Right ventricle myocardium inferior (tissue), 1 donor: ENCODE measurements at places on chromosomes 2 and 18. TPM values are rescaled to one million over a fixed set of nuclear protein-coding genes. Genes with fewer than 3 reads are reported as not detected.

TFCP2L1 gene
- 0.30 TPM for total RNA-seq

CLEC4F gene
- total RNA-seq, result 0.22 TPM

MALT1 gene
- 11.8 TPM for total RNA-seq

PLA2R1 gene
- 3.4 TPM for total RNA-seq

GRCh38 chr2:237227592-237228280 is 142.0 kb downstream of the COPS8 start:
- no peak for DNase-seq

GRCh38 chr18:28736951-28737350 is 560.0 kb upstream of the CDH2 start:
- no peak for DNase-seq

DNA sequence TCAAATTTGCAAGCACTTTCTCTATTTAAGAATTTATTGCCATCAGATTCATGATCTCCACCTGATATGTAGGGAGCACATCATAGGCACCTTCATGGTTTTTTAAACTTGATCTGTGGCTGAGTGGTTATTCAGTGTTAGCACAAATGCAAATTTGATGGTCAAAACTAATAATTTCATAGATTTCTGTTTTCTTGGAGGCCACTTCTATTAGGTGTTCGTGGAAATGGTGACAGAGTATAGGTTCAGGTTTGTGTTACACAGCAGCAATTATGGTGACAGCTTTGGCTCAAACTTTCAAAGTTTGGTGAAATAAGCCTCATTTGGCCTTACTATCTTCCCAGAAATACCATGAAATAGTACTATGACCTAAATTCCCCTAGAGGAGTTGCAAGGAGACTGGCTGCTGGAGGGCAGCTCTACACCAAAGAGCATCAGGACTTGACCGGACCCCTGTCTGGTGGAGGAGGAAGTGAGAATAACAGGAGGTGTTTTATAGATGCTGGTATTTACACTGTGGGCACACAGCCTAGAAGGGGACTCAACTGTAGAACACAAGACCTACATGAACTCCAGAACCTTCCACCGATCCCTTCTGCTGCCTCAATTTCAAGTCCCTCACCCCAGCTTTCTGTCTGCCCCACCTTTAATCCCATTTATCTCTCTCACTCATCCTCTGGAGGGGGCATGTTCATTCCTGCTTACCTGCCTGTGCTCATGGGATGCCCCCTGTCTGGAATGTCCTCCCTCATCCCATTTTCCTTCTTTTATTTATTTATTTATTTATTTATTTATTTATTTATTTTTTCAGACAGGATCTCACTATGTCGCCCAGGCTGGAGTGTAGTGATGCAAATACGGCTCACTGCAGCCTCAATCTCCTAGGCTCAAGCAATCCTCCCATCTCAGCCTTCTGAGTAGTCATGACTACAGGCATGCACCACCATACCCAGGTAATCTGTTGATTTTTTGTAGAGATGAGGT is 132.9 kb upstream of the SIX2 start:
- no peak for DNase-seq

GRCh38 chr2:144081272-144081671 is 438.6 kb downstream of the ZEB2 start:
- no peak for DNase-seq

DNA sequence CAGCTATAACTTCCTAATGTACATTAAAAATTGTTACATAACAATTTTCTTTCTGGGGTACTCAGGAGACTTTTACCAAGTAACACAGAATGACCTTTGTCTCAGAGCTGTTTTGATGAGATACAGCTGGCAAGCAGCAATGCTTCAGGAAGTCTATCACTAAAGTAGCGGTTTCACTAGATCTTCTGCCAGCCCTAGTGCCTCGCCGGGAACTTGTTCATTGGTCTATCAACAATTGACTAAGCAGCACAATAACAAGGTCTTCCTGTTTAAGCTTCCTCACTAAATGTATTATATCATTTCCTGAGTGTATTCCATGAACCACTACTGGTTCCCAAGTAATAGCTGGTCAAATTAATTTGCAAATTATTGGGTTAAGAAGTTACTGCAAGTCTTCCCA is 69.2 kb downstream of the TRIP12 start:
- no peak for DNase-seq

DNA sequence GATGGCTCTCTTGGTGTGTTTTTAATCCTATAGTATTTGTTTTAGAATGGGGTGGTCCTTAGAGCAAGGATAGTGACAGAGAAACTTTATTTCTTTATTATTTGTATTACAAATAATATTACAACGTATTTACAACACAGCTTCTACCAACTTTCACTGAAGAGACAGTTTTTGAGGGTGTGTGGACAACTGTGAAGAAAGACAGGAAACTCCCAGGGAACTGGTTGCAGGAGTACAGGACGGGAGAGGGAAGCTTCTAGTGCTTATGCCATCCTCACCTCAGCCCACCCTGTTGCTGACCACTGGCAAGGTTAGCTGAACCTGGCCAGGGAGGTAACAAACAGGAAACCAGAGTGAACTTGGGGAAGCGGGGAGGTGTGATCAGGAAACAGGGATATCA is 251.7 kb downstream of the BCL11A start:
- no peak for DNase-seq
